ENCODE measurements at places on chromosomes 2 and 18.

DNA sequence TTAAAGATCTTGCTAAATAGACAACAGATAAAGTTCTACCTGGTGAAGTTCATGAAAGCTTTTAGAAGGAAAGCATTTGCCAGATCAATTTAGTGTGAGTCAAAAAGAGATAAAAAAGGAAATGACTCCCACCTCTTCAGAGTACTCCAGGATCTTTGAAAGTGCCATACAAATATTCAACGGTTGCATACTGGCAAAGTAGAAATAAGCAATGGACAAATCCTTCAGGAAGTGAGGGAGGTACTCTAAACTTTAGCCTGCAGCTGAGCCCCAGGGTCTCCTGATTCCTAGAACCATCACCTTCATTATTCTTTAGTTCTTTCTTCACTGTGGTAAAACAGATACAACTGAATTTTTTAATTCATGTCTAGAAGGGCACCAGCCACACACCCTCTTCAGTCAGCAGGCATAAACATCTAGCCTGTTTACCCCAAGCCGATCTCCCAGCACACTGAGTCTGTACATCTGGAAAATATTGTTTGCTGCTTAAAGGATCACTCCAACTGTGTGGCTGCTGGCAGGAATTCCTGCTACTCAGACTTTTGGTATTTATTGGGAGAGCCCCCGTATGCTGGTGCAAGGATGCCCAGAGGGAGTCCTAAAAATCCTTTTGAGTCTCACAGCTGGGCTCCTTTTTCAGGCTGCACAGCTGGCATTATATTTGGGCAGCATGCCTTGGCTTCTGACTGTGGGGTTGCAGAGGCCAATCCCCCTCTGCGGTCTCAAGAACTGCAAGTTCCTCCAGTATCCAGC is 72.3 kb upstream of the SESTD1 start:
- no peaks in the 10 kb centered on the region for H3K4me1 ChIP-seq
- H3K27me3 ChIP-seq, result peaks cover 17% of the 10 kb centered on the region
- no peak overlapping the region for H3K4me3 ChIP-seq
- DNase-seq, result no peak
- no peaks in the 10 kb centered on the region for H3K36me3 ChIP-seq
- no peak overlapping the region for H3K27ac ChIP-seq

DNA sequence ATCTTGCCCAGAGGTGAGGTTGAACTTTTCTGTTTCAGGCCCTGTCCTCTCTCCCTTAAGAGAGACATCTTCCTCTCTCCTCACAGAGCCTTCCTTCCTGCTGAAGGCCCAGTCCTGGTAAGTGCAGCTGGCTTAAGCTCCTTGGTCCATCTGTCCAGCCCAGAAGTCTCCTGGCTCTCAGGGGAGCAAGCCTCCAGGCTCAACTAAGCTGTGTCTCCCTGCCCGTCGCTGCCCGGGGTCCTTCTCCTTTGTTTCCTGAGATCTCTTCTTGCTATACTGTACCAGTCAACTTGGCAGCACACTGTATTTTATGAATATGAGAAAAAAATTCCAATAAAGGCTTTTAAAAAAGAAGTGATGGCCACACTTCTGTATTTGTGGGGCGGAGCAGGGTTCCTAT is 77.4 kb downstream of the KCNF1 start:
- no peaks in the 10 kb centered on the region for H3K27me3 ChIP-seq
- H3K27ac ChIP-seq, result no peak overlapping the region
- no peaks in the 10 kb centered on the region for H3K36me3 ChIP-seq
- H3K4me1 ChIP-seq, result no peaks in the 10 kb centered on the region
- no peak for DNase-seq

DNA sequence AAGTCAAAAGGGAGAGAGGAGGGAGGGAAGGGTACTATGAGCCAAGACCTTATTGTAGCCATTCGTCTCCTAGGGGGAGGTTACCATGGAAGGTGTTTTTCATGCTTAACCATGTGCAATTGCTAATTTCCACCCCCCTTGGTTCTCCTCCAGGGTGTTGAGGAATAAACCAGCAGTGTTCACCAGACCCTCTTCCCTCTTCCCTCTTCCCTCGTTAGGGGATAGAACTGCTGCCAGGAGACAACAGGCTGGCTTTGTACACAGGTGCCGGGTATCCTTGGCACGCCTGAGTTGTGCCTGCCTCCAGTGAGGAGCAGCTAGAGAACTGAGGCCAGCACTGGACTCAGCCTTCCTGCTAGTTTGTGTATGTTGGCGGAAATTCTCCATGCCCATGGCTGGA is 41.1 kb upstream of the ARL5A start:
- no peak for DNase-seq
- no peaks in the 10 kb centered on the region for H3K27me3 ChIP-seq
- no peak overlapping the region for H3K27ac ChIP-seq
- H3K4me1 ChIP-seq, result no peaks in the 10 kb centered on the region

DNA sequence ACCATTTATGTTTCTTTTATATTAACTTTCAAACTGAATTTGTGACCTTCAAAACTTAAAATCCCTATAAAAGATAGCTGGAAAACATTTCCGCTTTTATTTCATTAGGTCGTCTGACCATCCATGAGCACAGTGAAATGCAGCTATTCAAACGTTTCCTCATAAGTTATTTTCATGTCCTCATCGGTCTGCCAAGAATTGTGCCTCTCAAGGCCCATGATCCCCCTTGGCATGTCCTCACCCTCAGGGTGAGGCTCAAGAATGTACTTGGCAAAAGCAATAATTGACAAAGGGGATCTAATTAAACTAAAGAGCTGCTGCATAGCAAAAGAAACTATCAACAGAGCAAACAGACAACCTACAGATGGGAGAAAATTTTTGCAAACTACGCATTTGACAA is 12.4 kb downstream of the SLC66A2 start:
- H3K4me3 ChIP-seq, result no peak overlapping the region
- H3K4me1 ChIP-seq, result peaks cover 7% of the 10 kb centered on the region
- H3K27me3 ChIP-seq, result no peaks in the 10 kb centered on the region

All from activated CD4-positive, alpha-beta T cell treated with anti-CD3 and anti-CD28 coated beads, Interleukin-2, amount 10 ng/mL, durations not matched to agents 7 days and 5 days (primary cell).